ENCODE measurements at places on chromosomes 4 and X.
A peak's percentile ranks its signal among the peaks of the same experiment; 100 is the strongest.

DNA sequence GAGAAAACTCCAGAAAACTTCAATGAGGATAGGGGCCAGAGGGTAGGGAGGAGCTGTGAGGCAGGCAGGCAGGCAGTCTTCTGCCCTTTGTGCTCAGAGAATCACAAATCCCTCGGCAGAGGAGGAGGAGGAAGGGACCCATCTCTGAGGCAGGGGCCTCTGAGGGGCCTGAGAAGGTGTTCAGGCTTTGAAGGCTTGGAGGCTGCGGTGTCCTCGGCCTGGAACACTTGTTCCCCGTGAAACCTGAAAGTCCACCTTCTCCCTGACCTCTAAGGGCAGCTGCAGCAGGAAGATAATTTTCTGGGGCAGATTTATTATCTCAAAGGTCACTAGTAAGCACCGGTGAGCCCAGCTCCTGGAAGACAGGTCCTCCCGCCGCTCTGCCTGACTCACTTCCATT, 200.3 kb upstream of the BCOR start:
- DNase-seq: no peak

DNA sequence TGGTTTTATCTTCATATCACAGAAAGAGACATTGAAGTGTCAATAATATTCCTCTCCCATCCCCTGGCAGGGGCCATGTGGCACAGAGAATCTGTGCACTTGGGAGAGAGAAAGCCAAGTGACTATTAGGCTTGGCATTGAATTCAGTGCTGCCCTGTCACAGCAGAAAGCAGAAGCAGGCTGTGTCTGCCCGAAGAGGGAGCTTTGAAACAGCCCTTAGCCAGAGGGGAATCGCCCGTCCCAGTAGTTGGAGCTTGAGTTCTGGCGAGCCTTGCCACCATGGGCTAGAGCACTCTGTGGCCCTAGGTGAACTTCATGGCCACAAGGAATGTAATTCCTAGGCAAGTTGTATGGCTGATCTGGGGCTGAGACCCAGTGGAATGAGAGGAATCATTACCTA, 282.5 kb upstream of the PCDH10 start:
- DNase-seq: no peak

DNA sequence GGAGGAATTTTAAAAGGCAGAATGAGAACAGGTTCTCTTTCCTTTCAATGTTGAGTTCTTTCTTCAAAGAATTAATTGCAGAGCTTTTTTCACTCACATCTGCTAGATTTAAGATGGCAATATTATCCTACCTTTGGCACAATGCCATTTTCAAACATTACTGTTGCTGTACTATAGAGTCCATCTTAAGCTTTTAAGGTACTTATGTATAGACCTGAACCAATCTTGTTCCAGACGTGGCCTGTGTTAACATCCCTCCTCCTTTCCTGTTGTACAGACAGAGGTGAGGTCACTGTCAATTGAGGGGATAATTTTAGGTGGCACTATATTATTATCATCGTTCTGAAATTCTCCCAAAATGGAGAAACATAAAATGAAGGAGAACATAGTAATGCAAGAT, 53.0 kb upstream of the MYOZ2 start:
- no peak for DNase-seq

GRCh38 chrX:149631234-149632165, at the start of gene TMEM185A:
Gene TMEM185A, minus strand, starts transcription at chrX:149631792. Its CDS starts 212 bp downstream, at chrX:149631580.
- DNase-seq: peak; percentile 55

GRCh38 chr4:37443137-37443536, 198.6 kb downstream of the NWD2 start:
- DNase-seq: no peak

DNA sequence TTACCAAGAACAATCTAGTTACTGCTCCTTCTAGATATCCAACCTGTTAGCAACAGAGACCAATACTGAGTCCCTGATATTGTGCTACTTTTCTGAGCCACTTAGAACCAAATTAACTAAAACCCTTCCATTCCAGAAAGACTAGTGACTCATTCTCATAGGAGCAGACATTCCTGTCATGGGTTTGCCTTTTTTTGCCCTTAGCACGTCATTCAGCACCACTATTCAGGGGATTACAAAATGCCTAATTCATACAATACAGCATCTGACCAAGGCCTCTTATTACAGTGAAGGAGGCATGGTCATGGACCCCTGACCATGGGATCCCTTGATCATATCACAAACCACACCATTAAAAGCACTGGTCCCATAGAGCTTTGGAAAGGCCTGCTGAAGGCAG, 123.8 kb upstream of the CXCL13 start:
- no peak for DNase-seq

DNA sequence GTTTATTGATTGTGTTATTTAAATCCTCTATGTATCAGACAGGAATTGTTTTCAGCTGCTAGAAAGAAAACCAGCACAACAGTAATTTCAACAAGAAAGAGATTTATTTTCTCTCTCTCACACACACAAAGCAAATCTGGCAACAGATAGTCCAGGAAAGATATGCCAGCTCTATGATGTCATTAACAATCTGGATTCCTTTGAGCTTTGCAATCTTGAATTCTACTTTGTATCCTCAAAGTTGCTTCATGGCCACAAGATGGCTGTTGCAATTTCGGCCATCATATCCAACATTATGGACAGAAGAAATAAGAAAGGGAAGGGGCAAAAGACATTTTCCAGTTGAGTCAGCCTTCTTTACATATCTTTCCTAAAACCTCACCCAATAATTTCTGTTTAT, 19.8 kb upstream of the FMR1 start:
- no peak for DNase-seq

GRCh38 chrX:79195027-79195426, 50.5 kb downstream of the GPR174 start:
- DNase-seq: no peak

DNA sequence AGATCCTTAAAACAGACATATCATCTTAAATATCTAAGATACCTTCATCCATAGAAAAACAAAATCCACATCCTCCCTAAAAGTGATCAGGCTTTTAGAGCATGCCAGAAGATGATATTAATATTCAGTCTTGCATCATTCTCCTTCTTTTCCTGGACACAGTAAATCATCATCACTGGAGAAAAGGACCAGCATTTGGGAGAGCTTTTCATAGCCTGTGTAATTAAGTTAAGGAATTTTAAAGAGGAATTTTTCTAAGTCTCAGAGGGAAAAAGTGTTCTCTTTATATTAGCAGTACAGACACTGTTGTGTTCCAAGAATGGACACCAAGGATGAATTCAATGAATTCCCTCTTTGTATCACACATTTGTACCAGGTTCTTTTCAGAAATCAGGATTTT, 696 bp downstream of the SCRG1 start:
- DNase-seq: no peak

- DNase-seq: no peak
These were observed 943.2 kb upstream of the AGA start for GRCh38 chr4:178385481-178385880.

DNA sequence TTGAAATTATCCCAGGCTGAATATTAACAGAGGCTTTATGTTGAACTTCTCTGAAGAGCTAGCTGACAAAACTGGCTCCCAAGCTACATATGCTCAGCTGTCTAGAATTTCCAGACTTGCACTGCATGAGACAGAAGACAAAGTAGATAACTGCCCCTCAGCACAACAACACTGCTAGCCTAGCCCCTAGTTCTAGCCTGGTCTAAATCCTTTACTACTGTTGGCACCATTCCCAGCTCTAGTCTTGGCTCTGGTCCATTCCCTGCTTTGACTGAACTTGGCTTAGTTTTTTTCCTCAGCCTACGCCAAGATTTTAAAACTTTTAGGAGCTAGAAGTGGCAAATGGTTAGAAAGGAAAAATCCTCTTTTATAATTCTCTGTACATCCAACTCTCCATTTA, 7.6 kb upstream of the OPHN1 start:
- DNase-seq: no peak

GRCh38 chr4:100340512-100341485, 150.5 kb upstream of the DDIT4L start:
- no peak for DNase-seq
